ENCODE measurements at places on chromosomes 5 and 9.

DNA sequence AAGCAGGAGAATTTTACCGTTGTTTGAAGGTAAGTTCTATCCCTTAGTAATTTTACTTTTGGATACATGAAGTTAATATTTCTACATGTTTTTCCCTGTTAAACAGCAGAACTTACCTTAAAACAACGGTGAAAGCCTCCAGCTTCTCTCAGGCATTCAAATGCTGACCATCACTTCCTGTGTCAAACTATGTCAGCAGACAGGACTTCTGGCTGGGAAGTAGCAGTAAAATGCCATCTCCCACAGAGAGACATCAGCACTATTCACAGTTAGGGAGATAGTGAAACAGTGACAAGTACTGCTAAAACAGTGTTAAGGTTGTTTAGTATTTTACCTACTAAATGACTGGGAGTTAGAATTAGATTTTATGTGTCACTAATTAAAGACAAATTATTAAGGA is 34.2 kb upstream of the GOLGA1 start:
- no peak for DNase-seq

DNA sequence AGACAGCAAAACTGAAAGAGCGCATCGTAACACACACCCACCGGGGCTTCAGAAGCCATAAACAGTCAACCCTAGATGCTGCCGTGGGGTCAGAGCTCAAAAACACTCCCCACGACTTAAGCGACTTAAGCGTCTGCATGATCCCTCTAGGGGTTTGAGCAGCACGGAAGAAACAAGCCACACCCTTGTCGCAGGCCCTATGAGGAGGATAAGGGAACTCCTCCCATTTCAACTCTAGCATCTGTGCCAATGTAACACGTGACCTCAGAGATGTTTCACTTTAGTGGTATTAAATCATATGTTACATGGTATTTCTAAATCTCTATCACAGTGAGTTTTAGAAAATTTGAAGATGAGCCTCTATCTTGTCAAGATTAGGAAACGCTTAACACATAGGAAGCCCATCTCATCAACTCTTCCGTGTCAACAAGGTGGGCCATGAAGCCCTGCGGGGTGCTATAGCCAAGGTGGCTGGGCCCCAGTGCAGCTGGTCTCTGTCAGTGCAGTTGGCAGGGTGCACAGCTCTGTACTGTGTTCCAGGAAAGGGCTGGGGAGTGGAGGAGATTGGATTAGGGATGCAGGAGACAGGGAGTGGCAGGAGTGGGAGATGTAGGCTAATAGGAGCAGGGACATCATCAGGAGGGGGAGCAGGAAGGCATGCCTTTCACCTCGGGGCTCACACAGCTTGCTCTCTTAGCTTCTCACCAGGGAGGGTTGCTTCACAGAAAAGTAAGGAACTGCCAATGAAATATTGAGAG is 33.1 kb downstream of the ZCCHC9 start:
- DNase-seq = no peak

DNA sequence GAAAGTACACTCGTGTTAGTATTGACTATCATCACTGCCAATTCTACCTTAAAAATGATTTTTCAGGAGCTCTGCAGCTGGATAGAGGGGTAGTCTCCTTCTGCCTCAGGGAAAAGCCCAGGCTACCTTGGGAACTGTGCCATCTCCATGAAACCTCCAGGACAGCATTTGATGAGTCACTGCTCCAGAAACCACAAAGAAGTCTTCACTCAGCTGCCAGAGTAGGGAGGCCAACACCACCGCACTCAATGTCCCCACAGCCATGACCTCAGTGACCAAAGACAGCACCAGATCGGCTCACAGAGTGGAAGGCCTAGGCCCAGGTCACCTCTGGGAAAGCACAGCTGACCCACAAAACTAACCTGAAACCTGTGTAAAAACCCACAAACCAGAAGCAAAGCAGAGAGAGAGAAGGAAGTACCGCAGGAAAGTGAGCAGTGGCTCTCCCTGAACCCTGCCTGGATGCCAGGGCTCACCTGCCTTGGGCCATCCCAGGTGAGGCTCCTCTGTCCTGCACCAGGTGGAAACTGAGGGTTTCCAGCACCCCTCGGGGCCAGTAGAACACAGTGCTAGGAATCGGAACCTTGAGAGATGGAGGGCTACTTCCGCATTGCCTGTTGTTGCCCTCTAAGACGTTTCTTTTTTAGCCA is 30.0 kb downstream of the S1PR3 start:
- no peak for DNase-seq

DNA sequence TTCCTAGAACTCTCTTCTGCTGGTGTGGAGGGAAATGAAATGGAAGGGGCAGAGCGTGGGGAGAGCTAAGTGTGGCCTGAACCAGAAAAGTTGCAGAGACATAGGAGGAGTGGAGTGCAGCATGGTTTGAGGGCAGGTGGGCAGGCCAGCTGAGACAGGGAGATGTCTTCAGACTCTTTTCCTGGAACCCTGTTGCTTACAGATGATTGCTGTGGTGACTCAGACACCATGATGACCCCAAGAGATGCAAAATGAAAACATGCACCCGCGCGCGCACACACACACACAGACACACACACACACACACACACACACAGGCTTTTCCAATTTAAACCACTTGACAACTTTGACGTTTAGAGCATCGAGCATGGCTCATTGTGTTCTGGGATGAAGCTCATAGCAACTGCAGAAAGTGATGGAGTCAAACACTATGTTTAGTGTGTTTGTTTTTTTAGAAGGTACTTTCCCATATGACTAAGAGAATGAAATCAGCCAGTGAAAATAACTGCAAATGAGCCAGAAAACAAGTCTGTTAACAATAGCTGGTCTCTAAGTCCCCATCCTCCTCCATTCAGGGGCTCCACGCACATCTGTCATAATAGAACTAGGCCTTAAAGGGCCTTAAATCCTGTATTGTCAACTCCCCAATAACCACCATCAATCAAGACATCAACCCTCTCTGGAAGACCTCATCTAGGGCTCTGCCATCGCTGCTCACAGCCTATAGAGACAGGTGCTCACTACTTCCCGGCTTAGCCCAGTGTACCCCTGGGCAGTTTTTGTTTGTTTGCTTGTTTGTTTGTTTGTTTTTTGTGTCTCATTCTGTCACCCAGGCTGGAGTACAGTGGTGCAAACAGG is 9.6 kb downstream of the TMOD1 start:
- DNase-seq = no peak

GRCh38 chr5:160315968-160316367 is 3.6 kb upstream of the CCNJL start:
- no peak for DNase-seq

DNA sequence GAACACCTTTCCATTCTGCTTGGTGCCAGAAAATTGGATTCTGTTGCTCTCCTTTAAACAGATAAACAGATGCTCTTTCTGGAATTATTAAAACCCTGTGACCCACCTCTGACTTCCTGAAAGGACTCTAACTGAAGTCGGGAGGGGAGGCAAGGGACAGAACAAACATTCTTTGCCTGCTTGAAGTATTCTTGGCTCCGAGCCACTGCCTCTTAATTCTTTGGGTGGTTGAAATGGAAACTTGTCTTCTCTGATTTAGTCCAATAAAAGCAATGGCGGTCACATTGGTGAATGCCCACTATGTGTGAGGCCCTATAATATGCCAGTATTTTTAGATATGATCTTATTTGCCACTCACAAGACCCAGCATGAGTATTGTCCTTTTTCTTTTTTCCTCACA is 236.8 kb downstream of the SLIT3 start:
- DNase-seq = no peak

DNA sequence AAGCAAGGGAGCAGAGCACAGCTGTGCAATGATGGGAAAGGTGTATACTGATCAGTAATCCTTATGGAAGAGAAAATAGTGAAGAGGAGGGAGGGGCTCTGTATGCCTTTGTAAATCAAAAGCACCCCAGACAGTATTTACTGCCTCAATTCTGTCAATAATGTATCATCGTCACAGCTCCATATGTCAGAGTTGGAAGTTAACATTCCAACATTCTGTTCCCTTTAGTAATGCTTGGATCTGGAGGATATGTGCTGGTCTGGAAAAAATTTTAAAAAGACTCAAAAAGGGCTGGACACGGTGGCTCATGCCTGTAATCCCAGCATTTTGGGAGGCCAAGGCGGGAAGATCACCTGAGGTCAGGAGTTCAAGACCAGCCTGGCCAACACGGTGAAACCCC is 310.4 kb downstream of the ACTL7B start:
- no peak for DNase-seq

- DNase-seq = no peak
Observed at GRCh38 chr9:117917873-117918272, 213.7 kb downstream of the TLR4 start.

- no peak for DNase-seq
Observed at GRCh38 chr5:143870871-143871632, 59.1 kb downstream of the HMHB1 start.

DNA sequence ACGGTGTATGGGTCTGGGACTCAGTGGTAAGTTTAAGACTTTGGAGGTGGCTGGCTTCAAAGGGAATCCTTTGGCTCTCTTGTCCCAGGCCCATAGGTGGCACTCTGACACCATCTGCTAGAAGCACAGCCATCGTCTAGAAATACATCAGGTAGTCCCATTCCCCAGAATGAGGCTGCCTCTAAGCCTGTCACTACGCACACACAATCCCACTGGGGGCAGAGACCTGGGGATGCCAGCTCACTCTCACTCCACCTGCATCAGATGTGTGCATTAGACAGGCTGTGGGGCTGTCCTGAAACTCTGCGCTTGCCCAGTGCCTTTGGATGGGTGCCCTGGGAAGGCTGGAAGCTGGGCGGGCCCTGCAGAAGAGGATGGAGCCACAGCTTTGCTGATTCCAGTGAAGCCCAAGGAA is 127.5 kb upstream of the PANK3 start:
- DNase-seq = no peak

DNA sequence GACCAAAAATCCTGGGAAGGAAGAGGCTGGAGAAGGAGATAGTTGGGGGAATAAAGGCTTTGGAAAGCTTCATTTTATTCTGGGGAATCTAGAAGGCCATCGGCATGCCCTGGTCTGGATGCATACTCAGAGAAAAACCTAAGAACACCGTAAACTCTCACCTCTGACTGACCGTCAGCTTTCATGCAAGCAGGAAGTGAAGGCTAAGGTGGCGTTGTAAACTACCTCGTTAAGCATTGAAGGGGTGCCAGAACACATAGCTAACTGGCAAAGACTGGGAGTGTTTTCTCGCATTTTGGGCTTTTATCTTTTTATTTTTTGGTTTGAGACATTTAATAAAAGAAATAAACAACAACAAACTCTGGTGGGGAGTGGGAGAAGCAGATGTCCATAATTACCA is 2.6 kb upstream of the SLC38A9 start:
- no peak for DNase-seq

- no peak for DNase-seq
Observed at GRCh38 chr5:93156566-93156965, 424.5 kb downstream of the NR2F1-AS1 start.

DNA sequence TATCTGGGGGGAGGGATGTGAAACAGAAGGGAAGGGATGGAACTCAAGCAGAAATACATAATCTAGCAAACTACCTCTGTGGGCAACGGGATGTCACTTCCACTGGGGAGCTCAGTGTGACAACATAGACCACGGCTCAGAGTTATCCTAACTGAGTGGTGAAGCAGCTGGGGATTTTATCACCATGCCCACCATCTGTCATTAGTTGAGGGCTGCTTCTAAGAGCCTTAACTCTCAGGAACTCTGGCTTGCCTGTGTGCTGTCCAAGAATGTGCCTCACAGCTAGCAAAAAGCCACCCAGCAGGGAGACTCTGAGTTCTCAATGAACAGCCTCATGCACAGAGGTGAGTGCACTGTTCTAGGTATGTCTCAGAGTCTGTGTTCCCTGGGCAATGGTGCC is 90.6 kb upstream of the CXCL14 start:
- no peak for DNase-seq

DNA sequence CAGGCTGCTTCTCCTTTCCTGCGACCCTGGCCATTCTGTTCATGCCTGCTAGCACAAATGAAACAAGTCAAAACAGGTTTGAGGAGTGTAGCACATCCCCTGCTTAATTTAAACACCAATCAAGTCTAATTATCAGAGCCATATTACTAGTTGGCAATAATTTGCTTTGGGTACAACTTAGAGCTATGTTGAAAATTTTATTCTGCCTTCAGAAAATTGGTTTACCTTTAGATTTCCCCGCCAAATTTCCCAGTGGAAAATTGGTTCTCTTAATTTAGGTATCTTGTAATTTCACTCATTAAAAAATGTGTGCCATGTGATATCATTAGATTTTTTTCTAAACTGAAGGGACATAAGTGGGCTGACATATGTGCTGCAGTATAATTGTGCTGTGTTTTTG is 265.8 kb downstream of the MAST4 start:
- DNase-seq = no peak

Data from Peyer's patch (tissue), 4 donors.